NCI-H146 (cell line): ENCODE measurements at places on chromosomes 1 and 21.
A peak's percentile ranks its signal among the peaks of the same experiment; 100 is the strongest.

- no peak for DNase-seq
Observed at GRCh38 chr1:201088395-201088794, 23.8 kb downstream of the CACNA1S start.

DNA sequence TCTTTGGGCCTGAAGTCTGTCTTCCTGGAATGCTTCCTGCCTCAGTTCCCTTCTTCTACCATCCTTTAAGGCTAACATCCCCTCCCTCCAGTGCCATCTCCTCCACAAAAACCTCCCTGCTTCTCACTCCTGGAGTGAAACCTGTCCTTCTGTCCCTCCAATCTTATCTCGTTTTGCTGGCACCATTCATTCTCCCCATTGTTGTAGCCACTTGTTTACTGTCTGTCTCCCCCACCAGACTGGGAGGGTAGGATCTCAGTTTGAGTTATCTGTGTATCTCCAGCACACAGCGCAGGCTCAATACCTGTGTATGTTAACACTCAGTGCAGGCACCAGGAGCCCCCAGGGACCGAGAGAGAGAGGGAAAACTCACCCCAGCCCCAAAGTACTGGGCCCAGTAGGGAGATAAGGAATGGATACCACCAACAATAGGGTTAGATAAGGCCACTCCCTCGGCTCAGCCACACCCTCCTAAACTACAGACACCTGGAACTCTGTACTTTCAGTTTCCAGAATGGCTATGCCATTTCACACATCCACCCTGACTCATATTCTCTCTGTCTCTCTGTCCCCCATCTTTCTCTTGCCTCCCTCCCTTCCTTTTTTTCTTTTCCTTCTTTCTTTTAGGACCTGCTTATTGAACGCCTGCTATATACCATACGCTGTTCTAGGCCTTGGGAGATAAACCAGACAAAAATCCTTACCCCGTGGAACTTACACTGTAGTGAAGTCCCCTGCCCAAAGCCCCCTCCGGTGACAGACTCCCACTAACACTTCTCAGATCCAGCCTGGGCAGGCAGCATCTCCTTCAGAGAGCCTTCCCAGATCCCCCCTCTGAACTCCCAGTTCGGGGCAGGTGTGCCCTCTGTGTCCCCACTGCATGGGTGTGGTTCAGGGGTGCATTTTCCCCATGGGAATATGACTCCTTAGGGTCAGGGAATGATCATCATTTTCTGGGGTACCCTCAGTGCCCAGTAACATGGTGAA, 3.3 kb upstream of the SSBP3 start:
- no peak for DNase-seq

GRCh38 chr1:229058111-229058561, 212.8 kb upstream of the RAB4A start:
- DNase-seq = no peak

GRCh38 chr1:219050086-219050821, 123.4 kb upstream of the LYPLAL1 start:
- no peak for DNase-seq

- peak; percentile 70 for DNase-seq
Observed at GRCh38 chr1:151472856-151473731, 13.8 kb upstream of the POGZ start.

DNA sequence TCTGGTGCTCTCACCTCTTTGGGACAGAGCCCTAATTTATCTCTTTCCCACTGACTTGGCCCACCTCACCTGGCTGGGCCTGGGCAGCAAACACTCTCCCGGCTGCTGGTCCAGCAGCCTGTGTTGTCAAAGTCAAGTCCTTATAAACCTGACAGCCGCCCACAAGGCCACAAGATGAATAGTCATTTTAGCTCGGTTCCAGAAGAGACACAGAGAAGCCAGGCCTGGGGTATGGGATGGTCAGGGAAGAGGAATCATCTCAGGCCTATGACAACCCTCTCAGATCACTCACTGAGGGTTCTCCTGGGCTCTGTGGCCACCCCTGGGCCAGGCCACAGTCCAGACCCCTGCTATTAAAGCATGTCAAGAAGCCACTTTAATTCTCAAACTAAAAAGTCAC, 158.5 kb downstream of the FOXD2 start:
- DNase-seq = no peak

- DNase-seq = no peak
Observed at GRCh38 chr1:223125766-223126165, 17.3 kb downstream of the TLR5 start.

DNA sequence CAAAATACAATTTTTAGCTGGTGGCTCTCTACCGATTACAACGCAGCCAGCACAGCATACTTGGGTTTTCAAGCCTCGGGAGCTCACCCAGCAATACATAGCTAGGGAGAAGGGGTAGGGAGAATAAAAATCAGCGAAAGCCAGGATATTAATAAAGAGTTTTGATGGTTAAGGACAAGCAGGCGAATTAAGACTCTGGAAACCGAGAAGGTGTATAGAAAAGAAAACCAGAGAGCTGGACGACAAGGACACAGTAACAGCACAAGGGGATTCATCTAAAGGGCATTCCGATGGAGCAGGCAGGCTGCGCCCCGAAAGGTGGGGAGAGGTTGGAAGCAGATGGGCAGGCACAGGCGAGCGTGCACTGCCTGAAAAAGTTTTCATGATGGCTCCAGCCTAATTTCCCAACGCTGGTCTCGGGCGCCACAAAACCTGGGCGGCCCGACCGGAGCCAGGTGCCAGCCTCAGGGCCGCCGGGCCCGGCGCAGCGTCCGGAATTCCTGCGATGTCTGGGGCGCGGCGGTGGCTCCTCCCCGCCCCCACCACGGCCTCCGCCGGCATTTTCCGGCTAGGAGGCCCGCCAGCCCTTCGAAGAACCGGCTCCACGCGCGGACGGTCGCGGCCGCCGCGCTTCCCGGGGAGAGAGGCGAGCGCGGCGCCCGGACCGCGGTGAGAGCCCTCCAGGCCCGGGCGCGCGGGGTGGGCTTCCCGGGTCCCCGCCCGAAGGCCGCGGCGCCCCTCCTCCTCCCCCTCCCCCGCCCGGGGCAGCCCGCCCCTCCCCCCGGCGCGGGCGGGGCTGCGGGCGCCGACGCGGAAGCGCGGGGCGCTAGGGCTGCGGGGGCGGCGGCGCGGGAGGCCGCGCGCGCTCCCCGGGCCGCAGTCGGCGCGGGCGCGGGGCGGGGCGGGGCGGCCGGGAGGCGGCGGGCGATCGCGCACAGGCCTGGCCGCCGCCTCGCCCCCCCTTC, 774 bp upstream of the DYRK1A start:
- peak; percentile 54 for DNase-seq

DNA sequence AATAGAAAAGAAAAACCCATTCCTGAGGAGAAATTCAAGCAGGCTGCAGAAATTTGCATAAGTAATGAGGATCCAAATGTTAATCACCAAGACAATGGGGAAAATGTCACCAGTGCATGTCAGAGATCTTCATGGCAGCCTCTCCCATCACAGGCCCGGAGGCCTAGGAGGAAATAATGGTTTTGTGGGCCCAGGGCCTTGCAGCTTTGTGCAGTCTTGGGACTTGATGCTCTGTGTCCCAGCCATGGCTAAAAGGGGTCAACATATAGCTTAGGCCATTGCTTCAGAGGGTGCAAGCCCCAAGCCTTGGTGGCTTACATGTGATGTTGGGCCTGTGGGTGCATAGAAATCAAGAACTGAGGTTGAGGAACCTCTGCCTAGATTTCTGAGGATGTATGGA, 22.7 kb downstream of the RAB3GAP2 start:
- no peak for DNase-seq

GRCh38 chr1:115790846-115791245, 22.3 kb upstream of the CASQ2 start:
- DNase-seq = no peak

- DNase-seq = no peak
Observed at GRCh38 chr1:162987866-162988265, 81.3 kb upstream of the RGS4 start.

DNA sequence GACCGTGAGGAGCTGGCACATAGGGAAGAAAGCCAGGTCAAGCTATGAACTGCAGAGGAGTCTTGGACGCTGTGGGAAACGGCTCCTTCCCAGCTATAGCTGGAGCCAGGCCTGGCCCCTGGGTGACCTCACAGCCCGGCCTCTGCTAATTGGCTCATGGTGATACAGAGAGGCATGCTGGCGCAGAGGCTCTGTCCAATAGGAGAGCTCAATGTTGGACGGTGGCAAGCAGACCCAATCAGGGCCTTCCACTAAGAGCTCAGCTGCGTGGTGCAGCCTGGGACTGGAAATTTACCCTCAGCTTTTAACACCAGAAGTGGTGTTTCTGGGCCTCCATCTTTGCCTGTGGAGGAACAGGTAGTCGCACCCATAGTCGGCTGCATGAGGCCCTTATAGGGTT, 64.4 kb upstream of the GRHL3 start:
- peak; percentile 1 for DNase-seq

GRCh38 chr1:30778979-30779293, 21.4 kb upstream of the LAPTM5 start:
- DNase-seq = no peak

- DNase-seq = peak; percentile 67
Observed at GRCh38 chr1:71587961-71588360, 507.1 kb upstream of the ZRANB2 start.

GRCh38 chr1:180141381-180141934, 13.2 kb upstream of the QSOX1 start:
- no peak for DNase-seq

DNA sequence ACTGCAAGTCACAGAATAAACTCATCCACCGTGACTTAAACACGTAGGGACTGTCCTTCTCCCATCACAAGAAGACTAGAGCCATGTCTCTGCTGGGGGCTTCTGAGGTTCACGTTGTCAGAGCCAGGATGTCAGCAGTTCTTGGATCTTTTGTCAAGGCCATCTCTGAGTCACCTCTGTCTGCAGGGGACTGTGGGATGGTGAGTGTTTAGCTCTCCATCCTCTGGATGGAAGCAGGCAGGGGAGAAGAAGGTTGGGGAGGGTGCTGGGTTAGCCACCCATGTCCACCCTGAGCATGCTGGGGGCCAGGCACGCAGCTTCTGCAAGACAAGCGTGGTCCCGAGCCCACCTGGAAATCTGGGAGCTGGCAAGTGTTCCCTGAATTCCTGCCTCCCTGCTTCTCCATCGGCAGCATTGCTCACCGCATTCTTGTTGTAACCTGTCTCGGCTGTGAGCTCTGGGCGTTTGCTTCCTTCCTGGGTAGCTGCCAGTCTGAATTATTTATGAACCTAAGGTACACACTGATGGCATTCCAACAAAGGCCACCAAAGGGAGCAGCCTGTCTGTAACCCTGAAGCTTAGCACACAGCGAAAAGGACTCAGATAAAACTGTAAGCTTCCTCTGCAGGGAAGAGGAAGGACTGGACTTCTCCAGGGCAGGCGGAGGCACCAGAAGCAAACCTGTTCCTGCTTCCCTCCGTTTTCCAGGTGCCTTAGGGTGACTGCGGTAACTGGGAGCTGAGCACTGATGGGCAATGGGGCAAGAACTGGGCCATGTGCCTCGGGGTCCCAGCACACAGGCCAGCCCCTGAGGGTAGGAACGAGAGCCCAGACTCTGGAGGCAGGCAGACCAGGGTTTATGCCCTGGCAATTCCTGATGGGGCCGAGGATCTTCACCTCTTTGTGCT, 88.6 kb downstream of the RIPK4 start:
- DNase-seq = peak; percentile 69

DNA sequence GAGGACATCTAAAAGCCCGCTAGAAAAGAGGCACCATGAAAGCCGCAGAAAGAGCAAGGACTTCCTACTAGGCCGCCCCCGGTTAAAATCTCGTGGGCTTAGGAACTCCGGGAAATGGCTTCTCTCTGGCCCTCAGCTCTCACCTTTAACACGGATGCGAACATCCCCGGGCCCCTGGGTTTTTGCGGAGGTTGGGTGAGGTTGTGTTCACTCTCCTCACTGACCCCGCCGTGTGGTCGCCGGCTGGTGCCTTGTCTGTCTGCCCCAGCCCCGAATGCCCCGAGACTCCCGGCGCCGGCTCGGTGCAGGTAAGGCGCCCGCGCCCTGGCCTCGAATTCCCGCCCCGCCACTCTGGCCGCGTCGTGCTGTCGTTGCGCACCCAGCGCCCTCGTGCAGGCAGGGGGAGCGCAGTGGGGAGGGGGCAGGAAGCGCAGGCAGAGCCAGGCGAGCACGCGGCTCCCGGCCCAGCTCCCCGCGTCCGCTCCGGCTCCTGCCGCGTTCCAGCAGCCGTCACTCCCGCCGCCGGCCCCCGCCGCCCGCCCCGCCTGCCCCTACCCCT, at the start of gene SHISAL2A:
SHISAL2A (plus strand) TSS at position 437 of the 559 bp plus-strand sequence. CDS start 326 bp downstream, outside the sequence.
- DNase-seq = peak; percentile 76

- DNase-seq = no peak
Observed at GRCh38 chr1:240998024-240998423, 359.0 kb downstream of the RGS7 start.

DNA sequence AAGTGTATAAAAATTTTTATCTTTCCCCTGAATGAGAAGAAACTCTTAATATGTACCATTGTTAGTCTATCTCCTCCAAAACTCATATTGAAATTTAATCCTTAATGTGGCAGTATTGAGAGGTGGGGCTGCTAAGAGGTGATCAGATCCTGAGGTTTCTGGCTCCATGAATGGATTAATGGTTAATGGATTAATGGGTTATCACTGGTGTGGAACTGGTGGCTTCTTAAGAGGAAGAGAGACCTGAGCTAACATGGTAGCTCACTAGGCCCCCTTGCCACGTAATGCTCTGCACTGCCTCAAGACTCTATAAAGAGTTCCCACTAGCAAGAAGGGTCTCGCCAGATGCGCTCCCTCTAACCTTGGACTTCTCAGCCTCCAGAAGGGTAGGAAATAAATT, 70.6 kb upstream of the ZBTB18 start:
- DNase-seq = no peak

DNA sequence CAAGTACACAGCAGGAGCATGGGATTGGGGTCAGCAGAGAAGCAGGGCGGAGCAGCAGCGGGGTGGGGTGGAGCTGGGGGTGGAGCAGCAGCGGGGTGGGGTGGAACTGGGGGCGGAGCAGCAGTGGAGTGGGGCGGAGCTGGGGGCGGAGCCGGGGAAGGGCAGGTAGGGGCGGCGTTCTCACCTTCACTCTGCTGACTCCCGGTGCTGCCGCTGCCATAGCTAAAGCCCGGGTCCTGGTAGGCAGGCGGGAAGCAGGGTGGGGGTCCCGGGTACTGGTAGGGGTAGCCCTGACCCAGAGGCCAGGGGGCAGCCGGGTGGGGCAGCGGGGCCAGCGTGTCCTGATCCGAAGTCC, 6.7 kb downstream of the TAS1R3 start:
- no peak for DNase-seq

DNA sequence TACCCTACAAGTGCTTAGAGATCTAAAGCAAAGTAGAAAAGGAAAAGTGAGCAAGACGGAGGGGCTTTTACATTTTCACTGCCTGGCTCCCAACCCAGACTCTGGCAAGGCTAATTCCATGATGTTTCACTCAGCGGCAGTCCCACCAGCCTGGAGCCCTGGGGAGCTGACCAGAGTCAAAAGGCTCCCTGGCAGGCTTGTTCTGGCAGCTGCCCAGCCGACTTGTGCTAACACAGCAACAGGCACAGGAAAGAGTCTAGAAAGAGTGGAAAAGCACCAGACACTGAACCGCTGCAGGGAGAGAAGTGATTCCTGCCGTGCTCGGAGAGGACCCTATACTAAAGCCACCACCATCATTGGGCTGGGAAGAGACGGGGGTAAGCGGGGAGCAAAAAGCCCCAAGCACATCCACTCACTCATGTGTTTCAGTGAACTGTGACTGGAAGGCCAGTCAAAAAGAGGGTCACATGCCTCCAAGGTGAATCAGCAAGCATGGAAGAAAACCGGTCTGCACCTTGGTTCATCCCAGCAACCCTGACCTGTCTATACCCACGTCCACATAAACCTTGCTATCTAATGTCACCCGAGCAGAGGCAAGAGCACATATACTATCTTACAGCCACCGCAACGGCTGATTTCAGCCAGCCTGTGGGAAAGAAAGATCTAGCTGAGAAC, 8.0 kb downstream of the SMIM12 start:
- DNase-seq = no peak
